NCI-H2029 (cell line): ENCODE measurements at places on chromosomes 6 and 20.

DNA sequence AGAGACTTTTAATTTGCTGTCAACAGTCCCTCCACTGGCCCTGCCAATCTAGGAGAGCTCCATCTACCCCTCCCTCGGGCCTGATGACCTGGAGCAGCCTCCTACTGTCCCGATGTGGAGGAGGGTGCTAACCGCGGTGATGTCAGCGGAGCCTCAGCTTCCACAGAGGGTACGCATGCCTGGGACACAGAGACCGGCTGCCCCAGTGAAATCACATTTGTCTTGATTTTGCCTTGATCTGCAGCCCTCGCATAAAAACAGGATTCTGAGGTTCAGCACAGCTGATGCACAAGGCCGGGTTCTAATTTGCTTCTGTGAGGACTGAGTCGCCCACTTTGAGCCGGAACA, 77.6 kb downstream of the STK35 start:
- DNase-seq = no peak

DNA sequence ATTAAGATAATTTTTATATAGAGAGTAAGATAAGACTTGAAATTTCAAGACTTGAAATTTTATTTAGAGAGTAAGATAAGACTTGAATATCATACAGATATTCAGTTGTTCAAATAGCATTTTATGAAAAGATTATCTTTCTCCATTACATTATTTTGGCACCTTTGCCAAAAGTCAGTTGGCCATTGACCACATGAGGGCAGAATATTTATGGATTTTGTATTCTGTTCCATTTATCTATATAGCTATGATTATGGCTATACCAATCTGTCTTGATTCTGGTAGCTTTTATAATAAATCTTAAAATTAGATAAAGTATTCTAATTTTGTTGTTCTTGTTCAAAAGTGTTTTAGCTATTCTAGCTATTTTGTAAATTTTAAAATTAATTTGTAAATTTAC, 537.9 kb upstream of the GJE1 start:
- DNase-seq = no peak

DNA sequence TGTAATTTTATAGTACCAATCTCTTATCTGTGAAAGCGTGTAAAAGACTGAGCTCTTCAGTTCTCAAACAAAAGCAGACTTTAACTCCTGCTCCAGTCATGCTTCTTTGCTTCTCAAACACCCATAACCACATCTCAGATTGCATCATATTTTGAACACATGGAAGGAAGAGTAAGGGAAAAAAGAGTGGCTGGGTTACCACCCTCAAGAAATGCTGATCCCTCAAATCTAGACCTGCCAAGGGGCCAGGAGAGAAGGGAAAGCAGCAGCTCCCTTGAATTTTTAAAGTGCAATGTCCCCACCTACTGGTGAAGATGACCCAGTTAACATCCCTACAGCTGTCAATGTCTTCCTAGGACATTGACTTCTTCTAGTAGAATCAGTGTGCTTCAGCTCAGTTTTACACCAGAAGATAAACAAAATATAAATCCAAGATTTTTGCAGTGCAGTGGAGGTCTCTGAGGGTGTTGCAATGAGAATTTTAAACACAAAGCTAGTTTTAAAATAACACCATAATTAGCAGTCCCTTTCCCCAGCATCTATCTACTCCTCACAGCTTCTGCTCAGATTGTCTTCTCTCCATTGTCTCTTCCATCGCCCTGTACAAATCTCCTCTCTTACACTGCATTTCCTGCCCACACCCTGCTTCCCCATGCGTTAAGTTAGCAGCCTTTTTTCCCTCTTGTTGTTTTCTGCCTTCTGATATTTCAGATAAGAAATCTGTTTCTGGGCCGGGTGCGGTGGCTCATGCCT, 22.6 kb upstream of the HLA-DQB2 start:
- peak; percentile 13 for DNase-seq

DNA sequence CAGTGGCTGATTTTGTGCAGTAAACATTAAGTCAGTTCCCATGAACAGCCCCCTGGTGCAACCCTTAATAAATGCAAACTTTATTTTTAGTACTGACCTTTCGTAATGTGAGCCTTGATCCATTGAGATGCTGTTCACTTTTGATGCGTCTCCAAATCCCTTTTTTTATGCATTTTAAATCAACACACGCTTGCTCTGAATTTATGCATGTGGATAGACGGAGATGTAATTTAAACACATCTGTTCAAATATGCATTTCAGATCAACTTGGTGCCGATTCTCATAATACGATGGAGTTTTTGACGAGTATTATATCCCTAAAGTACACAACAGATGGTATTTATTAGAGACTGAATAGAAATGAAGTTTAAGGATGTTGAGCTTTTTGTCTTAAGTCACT, 505.7 kb downstream of the CDKAL1 start:
- no peak for DNase-seq

GRCh38 chr6:33977606-33978411, 168.1 kb downstream of the GRM4 start:
- DNase-seq = no peak

DNA sequence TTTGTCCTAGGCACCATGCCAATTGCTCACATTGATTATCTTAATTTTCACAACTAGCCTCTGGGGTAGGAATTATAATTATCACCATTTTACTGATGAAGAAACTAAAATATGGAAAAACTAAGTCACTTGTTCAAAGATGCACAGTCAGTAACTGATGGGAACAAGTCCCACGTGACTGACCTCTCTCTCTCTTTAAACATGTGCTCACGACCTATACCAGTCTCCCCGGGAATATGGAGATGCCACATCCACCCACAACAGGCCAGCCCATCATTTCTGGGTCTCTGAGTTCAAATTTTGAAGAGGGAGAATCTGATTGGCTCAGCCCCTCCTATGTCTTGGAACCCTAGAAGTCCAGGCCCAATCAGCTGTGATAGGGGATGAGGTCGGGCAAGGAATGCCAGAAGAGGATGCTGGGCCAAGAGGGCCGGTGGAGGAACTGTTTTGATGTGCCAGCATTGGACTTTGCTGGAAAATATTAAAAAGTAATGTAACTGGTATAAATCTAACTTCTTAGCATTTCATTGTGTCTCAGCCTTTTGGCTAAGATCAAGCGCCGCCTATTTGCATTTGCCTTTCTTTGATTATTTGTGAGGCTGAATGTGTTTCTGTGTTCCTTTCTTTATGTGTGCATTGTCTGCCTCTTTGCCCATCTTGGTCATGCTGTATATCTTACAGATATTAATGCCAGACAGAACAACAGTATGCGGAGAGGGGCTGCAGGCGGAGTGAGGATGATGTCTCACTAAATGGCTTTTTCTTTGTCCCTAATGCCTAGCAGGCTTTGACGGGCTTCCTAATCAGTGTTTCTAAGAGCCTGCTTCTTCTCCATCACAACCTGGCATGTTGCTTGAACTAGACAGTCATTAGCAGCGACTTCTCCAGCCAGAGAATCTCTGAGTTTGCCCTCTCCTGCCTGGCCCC, 126.6 kb downstream of the VEGFA start:
- DNase-seq = no peak

DNA sequence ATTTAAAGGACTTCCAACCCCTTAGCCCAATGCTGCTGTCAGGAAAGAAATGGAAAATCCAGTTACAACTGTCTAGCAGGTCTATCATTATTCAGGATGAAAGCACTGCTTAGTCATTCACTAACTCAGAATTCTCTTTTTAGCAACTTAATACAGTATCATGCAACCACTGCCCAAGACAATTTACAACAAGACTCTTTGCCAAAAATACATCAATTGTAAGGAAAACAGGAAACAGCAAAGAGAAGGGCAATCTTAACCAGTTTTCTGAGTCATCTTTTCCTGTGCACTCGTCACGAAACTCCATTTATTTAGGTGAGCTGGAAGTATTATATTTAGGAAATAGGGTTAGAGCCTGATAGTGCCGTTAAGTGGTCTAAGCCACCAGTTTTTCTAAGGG, 1197.7 kb upstream of the CITED2 start:
- no peak for DNase-seq

GRCh38 chr6:132007474-132008190, 56.5 kb upstream of the CCN2 start:
- no peak for DNase-seq

- no peak for DNase-seq
Measured at GRCh38 chr6:28597924-28598722, 72.4 kb downstream of the GPX5 start.

- DNase-seq = no peak
Measured at GRCh38 chr6:32177183-32177787, 920 bp upstream of the RNF5 start.

GRCh38 chr6:56683882-56684281, 41.2 kb upstream of the DST start:
- DNase-seq = no peak

DNA sequence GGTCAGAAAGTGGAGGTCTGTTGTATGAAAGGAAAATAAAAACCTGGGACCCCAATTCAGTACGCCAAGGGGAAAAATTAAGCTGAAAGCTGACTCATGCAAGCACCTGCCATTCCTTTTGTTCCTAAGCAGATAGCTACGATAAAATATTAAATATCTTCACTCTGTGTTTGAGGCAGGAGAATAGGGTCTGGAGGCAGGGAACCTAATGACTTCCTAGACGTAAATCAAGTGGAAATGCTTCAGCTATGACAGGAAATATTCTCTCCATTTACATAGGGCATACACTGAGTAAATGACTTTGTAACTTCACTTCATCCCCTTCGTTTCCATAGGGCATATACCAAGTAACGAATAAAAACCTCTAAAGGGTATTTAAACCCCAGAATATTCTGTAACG, 41.0 kb upstream of the IFNGR1 start:
- no peak for DNase-seq

DNA sequence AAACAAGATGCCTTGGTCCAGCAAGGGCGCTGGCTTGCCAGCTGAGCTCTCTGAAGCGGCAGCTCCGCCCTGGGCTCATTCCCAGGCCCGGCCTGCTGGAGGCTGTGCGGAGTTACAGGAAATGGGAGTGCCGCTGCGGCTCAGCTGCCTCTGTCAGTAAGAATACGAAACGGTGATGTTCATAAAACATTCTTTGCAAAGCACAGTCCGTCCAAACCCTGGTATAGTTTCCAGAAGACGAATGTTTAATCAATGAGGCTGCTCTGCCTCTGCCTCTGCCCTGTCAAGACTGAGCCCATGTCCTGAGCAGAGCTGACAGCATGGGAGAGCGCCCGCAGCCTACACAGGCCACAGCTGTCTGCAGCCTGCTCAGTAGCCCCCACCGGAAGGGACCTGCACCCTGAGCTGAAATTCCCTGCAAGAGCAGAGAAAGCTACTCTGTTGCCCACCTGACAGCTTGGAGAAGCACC, 153.3 kb upstream of the SNX9 start:
- no peak for DNase-seq

DNA sequence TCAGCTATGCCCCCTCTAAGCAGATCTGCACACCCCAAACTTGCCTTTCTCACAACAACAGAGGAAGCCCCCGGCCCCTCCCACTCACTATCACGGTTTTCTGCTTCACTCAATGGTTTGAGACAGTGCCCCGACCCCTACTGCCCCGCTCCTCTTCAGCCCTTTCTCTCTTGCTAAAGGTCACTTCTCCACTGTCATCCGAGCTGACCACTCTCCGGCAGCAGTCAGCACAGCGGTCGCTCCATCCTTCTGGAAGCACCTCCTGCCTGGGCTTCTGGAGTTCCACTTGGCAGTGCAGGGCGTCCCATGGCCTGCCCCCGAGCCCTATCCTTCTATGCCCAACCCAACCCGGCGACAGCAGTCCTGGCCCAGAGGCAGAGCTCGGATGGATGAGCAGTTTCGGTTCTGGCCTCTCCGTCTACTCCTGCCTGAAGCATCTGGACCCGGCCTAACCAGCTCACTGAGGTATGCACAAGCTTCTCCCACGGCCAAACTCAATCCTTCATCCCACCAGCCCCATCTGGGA, 4.1 kb downstream of the CTSZ start:
- DNase-seq = no peak

DNA sequence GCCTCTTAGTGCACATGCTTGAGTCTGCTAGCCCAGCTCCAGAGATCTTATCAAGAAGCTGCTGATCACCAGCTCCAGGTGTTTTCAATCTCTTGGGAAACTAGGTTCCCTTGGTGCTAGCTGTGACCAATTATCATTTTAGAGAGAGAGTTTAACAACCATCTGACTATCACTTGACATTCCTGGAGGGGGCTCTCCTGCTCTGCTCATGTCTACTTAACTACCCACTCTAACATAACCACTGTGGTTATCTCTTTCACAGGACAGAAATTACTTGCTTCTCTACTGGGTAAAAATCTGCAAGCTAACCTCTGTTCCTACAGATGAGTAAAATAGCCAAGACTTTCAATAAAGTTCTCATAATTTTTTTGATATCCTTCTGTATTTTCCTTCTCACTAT, 823.4 kb upstream of the GJE1 start:
- DNase-seq = no peak

DNA sequence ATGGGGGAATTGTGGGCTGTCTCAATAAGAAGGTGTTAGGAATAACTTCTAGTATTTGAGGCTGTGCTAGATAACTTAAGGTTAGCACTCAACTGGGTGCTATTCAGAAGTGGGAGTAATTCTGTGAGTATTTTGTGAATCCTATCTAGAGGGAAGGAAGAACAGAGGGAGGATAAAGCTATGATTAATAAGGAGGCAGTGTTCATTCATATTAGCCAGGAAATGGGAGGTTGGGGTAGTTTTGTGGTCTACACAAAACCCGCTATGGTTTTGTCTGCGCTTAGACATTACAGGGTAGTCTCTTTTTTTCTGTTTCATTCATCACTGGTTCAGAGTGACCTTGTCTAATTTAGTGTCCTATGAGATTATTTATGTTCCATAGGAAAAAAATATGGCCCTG, 341.0 kb downstream of the ARHGAP18 start:
- DNase-seq = no peak

- DNase-seq = no peak
Measured at GRCh38 chr6:63802606-63803206, 167.1 kb downstream of the PHF3 start.

GRCh38 chr20:3565851-3566250, 95.0 kb downstream of the ATRN start:
- DNase-seq = no peak

DNA sequence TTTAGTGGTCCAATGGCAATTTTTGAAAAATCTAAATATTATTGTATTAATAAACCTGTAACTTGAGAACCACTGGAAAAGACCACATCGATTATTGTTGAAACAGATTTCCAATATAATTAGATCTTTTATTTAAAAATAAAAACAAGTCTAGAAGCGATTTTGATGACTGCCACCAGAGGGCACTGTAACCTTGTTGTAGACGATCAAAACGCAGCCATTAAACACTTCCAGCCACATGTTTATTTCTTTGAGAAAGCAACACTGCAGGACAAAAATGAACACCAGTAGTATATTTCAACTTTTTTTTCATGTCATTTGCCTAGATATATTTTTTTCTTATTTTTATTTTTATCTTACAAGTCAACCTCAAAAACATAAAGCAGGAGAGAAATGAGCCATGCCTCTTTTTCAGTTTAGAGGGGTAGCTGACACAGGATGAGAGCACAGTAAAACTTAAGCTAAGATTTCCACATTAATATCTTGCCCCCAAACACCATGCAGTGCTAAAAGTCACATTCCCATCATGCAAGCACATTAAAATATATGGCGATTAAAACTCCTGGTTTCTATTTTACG, 115.4 kb downstream of the OPRM1 start:
- DNase-seq = peak; percentile 48

- DNase-seq = no peak
Measured at GRCh38 chr6:22673474-22673873, 104.1 kb downstream of the HDGFL1 start.

GRCh38 chr6:38933426-38933825, 115.2 kb upstream of the GLP1R start:
- no peak for DNase-seq
